NCI-H774 (cell line): ENCODE measurements at places on chromosomes 2 and 18.

DNA sequence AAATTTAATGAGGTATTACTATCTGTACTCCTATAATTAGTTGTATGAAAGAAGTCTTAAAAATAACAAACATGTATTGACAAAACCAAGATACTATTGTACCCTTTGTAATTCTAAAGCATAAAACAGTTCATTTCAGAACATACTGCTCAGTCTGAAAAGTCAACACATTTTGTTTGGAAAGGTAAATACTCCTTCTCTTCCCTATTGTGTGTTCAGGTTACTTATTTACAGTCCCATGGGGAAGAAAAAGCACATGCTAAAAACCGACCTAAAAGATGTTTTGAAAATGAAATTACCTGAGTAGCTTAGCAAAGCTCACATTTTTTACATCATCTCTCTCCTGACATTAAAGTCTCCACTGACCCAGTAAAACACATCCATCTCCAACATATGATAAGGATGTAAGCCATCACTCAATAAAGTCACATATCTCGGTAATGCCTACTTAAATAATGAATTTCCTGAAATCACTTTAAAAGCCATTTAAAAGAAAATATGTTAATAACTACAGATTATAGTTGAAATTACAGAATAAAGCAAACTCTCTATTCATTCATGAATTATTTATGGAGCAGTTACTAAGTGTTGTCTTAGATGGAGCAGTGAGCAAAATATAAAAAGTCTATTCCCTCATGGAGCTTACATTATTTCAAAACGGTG is 75.6 kb upstream of the FZD5 start:
- peak; percentile 40 for DNase-seq

- DNase-seq = no peak
Measured at GRCh38 chr2:235776531-235776930, 282.7 kb downstream of the AGAP1 start.

GRCh38 chr2:101125808-101126207 is 25.4 kb downstream of the TBC1D8 start:
- DNase-seq = no peak

DNA sequence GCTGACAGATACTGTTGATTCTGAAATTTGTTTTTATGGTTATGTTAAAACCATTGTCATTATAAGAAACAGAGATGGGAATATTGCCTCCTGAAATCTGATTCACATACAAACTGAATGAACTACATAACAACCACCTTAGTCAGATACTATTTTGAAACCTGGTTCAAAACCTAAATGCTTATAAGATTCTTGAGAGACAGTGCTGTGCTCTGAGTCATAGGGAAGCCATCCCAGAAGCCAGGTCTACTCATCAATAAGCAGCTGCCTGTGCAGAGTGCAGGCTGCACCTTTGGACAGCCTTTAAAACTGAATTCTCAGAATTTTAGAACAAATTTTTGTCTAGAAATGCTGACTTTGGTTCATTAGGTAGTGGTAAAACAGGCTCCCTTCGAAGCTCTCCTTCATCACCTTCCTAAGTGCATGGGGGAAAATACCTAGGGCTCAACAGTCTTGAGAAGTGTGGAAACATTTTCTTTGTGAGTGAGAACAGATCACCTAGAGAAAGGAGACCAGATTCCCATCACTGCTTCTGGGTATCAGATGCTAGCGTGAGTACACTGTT is at the start of gene SERPINB7:
Gene SERPINB7 (plus strand): TSS at position 253 of the 565 bp plus-strand sequence. CDS start 6,955 bp downstream, outside the sequence.
- DNase-seq = no peak

- DNase-seq = no peak
Measured at GRCh38 chr2:223868005-223868404, 30.6 kb upstream of the AP1S3 start.

- no peak for DNase-seq
Measured at GRCh38 chr2:160608599-160608998, 115.0 kb upstream of the RBMS1 start.
